ENCODE measurements at places on chromosomes 3 and 15. TPM values are rescaled to one million over a fixed set of nuclear protein-coding genes. Genes with fewer than 3 reads are reported as not detected.

Gene CCR9
- not detected for total RNA-seq

Gene OR5H6
- not detected for total RNA-seq

Gene DOCK3
- total RNA-seq = 0.30 TPM

Gene C3orf70
- 0.46 TPM for total RNA-seq

Gene TMEM212
- total RNA-seq = not detected

Gene ISLR2
- 0.10 TPM for total RNA-seq

Gene SPINK8
- not detected for total RNA-seq

Gene AP3B2
- total RNA-seq = 0.39 TPM

Gene SPINT1
- total RNA-seq = 0.36 TPM

Gene LINGO1
- total RNA-seq = 0.33 TPM

Gene PLA1A
- total RNA-seq = 0.13 TPM

Gene SRGAP3
- total RNA-seq = 7.6 TPM

Gene ALDH1A2
- total RNA-seq = 3.8 TPM

Gene EPHA6
- not detected for total RNA-seq

Gene CKMT1B
- not detected for total RNA-seq

Gene CLDN18
- total RNA-seq = not detected

Gene HHATL
- not detected for total RNA-seq

Gene LRRC31
- not detected for total RNA-seq

Gene MYD88
- total RNA-seq = 13.2 TPM

Gene VPS8
- total RNA-seq = 75.1 TPM

Gene SUCLG2
- 55.4 TPM for total RNA-seq

Gene KLHL40
- total RNA-seq = not detected

Gene CXCR6
- not detected for total RNA-seq

Data from smooth muscle cell of the pulmonary artery (primary cell).